ENCODE measurements at places on chromosomes 12 and 14.
A peak's percentile ranks its signal among the peaks of the same experiment; 100 is the strongest.

GRCh38 chr12:76583301-76583700, 23.7 kb upstream of the OSBPL8 start:
- DNase-seq, result no peak

DNA sequence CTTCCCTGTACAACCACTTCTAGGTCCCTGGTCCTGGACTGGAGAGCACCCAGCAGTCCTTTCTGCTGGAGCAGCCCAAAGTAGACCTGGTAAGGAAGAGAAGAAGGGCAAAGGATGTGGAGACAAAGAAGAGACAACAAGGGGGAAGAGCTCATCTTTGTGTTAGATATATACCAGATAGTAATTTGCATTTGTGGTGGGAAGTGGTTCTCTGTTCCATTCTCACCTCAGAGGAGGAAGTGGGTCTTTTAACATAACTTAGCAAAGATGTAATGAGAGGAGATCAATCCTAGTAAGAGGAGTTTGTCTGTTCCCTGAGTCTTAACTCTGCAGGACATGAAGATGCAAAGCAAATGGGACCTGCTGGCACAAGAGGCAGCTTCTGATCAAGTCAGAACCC, 8.0 kb downstream of the CCDC198 start:
- DNase-seq, result no peak

- no peak for DNase-seq
Measured at GRCh38 chr14:68688872-68689371, 103.9 kb downstream of the ZFP36L1 start.

- no peak for DNase-seq
Measured at GRCh38 chr12:5243014-5243413, 188.9 kb upstream of the NTF3 start.

GRCh38 chr14:68468437-68469207, 324.2 kb downstream of the ZFP36L1 start:
- no peak for DNase-seq

- no peak for DNase-seq
Measured at GRCh38 chr12:19643635-19644034, 204.3 kb downstream of the AEBP2 start.

- no peak for DNase-seq
Measured at GRCh38 chr12:13273097-13273496, 76.6 kb downstream of the EMP1 start.

GRCh38 chr12:2267703-2268470, 215.1 kb downstream of the CACNA1C start:
- DNase-seq, result no peak

DNA sequence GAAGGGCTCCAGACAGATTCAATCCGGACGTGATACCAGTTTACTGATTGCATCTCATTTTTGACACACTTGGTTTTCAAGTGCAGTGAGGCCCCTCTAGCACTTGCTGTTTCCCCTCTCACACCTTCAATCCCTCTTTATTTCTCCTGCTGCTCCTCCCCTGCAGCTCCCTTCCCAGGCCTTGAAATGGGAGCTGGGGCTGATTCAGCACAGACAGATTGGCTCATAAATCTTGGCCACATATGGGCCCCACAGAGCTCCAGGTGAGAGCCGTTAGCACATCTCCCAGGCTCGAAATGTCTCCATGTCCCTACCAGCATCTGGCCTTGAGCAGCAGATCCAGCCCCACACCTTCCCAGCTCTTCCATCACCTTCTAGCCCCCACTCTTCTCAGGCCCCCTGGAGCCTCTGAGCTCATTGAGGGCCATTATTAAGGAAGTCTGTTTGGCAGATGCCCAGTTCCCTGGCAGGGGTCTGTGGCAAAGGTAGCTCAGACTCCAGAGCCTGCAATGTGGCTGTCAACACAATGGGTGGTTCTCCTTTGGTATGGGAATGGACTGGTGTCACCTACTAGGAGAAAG, 220.3 kb upstream of the FKBP4 start:
- no peak for DNase-seq

- no peak for DNase-seq
Measured at GRCh38 chr14:30317729-30318128, 241.2 kb upstream of the G2E3 start.

- DNase-seq, result no peak
Measured at GRCh38 chr14:65846196-65846868, 433.8 kb downstream of the FUT8 start.

GRCh38 chr14:36506732-36507614, 13.1 kb downstream of the NKX2-1 start:
- no peak for DNase-seq

DNA sequence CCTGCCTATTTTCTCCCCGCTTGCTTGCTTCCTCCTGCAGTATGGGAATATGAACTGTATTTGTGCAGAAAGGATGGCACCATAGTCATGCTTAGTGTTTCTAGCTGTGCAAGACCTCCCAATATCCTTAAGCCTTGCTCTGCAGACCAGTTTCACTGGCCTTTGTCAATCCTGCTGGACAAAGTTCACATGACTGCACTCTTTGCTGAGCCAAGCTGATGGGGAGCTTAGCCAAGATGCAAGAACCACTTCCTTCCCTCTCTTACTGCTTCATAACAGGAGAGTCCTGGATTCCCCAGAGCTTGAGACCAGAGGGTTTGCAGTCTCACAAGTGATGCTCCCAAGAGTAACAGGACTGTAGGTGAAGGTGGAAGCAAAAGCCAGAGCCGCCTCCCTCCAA, 3.8 kb downstream of the ASIC1 start:
- no peak for DNase-seq

GRCh38 chr12:128418944-128419343, 152.0 kb downstream of the TMEM132C start:
- DNase-seq, result peak; percentile 42

- DNase-seq, result no peak
Measured at GRCh38 chr12:41769810-41770209, 374.9 kb downstream of the GXYLT1 start.

GRCh38 chr12:68358532-68359485, 26.6 kb upstream of the MDM1 start:
- DNase-seq, result peak; percentile 48

- no peak for DNase-seq
Measured at GRCh38 chr12:2560356-2560755, 234.4 kb upstream of the FKBP4 start.

GRCh38 chr14:100012478-100013327, 52.5 kb upstream of the EVL start:
- no peak for DNase-seq

- DNase-seq, result no peak
Measured at GRCh38 chr14:35258420-35258819, 33.8 kb upstream of the PSMA6 start.

DNA sequence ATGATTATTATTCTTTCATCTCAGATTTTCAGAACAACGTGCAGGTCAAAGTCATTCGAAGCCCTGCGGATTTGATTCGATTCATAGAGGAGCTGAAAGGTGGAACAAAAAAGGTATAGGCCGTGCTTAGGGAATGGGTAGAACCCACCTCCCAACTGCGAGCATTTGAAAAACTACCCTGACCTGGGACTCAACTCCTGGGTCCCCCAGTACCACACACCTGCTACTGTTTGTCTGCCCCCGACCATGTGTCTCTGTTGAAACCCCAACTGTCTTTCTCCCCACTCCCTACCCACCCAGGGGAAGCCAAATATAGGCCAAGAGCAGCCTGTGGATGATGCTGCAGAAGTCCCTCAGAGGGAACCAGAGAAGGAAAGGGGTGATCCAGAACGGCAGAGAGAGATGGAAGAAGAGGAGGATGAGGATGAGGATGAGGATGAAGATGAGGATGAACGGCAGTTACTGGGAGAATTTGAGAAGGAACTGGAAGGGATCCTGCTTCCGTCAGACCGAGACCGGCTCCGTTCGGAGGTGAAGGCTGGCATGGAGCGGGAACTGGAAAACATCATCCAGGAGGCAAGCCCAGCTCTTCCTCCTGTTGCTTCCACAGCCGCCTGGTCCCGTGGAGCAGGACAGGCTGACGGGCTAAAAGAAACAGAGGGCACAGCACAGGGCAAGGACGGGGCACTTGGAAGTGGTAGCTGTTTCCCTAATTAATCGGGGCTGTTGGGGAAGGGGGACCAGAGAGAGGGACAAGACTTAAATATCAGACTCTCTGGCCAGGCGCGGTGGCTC, 20.5 kb downstream of the AGAP2 start:
- no peak for DNase-seq

- DNase-seq, result no peak
Measured at GRCh38 chr12:62372825-62373224, 93.8 kb upstream of the MON2 start.

DNA sequence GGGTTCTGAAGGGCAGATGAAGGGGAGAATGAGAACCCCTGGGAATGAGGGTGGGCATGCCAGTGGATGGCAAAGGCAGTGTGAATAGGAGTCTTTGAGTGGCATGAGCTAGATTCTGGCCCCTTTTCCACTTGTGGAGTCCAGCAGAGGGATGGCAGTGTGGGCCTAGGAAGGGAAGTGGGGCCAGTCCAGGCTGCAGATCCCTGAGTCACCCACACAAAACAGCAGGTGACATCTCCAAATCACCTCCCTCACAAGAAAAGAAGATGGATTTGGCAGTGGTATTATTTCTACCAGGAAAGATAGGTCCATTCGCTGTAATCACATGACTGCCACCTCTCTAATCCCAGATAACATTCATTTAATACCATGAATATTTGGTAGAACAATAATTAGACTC, 151.3 kb downstream of the TTC7B start:
- no peak for DNase-seq

GRCh38 chr12:123233505-123234308, 471 bp downstream of the MTRFR start:
- DNase-seq, result no peak

DNA sequence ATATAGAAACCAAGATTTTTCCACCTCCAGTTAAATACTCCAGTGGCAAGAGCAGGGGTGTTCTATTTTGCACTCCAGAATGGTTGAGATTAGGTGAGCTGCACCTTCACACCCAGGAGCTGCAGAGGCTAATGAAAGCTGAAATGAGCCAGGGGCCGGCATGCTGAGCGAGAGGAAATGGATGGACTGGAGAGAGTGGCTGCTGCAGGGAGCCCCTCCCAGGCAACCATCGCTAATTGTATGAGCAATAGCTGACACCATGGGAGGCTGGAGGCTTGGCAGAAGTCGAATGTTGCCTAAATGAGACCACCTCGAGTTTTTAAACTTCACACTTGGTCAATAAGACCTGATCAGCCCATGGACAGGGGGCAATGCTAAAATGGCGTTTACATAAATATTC, 301.8 kb upstream of the TMPO start:
- DNase-seq, result no peak

DNA sequence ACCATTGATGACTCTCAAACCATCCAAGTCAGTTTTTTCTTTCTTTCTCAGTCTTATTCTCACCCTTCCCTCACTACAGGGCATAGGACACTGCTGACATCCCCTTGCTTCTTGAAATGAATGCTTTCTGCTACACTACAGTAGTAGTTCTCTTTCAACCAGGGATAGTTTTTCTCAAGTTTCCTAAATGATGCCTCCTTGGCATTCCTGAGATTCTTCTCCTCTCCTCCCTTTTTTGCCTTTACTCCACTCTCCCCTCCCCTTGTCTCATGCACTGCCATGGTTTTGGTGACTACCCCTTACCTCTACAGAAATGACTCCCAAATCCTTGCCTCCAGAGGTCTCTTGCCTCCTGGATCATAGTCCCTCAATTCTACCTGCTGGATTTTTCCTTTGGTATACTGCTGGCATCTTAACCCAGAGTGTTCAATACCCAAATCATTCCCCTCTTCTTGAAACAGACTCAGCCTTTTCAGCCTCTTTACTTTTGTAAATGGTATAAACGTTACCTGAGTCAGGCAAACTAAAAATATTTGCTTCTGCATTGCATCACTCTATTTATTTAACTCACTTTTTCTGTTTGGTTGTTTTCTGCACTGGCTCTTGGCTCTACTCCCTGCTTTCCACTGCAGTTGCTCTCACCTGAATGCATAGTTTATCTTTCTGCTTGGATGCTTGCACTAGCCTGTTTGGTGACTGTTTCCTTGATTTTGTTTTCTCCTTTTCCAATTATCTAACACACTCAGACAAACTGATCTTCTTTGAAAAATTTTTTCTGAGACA, 211.6 kb upstream of the IGF1 start:
- DNase-seq, result no peak

DNA sequence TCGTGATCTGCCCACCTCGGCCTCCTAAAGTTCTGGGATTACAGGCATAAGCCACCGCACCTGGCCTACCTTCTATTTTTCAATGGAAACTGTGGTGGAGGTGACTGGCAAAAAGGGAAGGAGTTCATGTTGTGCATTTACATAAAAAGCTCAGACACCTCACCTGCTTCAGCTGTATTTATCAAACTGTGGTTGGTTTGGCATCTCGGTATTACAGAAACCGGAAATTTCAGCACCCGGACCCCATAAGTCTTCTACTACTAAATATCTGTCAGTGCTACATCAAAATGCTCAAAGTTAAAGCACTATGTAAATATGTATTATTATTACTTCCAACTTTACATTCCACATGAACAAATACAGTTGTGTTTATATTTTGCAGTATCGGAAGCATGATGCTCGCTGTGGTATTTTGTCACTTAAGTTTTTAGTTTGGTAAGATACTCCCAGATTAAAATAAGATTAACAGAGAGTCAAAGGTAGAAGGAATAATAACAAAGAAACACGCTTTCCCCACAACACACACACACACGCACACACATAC, 95.4 kb downstream of the ITPR2 start:
- DNase-seq, result no peak

DNA sequence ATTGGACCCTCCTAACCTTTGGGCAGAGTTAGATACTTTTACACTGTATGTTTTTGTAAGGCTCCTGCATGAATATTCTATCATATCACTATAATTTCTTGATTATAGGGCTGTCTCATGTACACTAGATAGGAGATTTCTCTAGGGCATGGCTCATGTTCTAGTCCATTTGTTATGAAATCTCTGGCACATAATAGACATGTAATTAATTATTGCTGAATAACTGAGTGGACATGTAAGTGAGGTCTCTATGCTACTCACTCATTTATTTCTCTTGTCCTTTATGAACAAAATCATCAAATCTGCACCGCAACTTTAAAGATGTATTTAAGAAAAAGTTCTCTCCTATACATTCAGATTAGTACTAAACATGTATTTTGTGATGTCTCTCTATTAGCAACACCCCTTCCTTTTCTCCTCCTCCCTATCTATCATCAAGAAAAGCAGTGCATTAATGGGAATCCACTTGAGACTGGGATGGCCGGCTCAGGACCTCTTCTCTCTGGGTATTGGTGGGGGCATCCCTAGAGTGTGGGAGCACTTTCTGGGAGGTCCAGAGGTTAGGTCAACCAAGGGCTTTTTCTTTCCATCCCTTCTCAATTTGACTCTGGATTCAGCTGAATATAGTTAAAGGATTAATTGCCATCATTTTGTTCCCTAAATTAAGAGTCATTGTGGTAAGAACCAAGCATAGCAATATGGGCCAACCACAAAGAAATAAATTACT, 168.0 kb upstream of the HMGA2 start:
- DNase-seq, result no peak

GRCh38 chr14:91303091-91303923, 58.8 kb upstream of the GPR68 start:
- DNase-seq, result peak; percentile 52

DNA sequence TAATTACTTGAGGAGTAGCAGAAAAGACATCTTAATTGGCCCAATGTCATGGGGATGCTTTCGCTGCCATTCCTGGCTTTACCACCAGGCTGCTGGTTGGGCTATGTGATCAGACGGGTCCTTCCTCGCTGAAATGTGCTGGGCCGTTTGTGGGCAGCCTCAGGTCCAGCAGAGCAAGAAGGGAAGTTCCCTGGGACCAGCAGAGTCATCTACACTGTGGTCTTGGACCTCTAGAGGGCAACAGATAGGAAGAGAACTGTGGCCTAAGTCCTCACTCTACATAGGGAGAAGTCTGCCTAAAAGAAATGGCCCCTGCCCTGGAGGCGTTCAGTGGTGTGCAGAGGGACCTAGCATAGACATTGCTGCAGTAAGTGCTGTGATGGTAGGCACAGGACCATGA, 10.9 kb downstream of the EVL start:
- DNase-seq, result no peak

GRCh38 chr14:24428628-24429394, 657 bp downstream of the CBLN3 start:
- DNase-seq, result no peak
